ENCODE measurements at places on chromosomes 5 and 9.

GRCh38 chr5:156595132-156595787, 254.8 kb upstream of the PPP1R2B start:
- DNase-seq, result no peak

DNA sequence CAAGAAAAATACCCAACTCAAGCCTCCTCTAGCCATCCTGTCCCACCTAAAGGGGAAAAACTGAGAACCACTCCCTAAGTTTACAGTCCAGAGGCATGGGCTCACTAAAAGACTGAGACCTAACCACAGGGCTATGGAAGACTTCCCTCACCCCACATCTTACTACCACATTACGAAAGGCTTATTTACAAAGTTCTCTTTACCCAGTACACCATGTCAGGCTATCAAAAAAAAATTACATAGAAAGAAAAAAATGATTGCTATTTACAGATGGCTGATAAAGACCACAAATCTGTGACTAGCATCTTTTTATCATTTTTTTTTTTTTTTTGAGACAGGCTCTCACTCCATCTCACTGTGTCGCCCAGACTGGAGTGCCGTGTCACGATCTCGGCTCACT, 69.7 kb upstream of the TNPO1 start:
- no peak for DNase-seq

GRCh38 chr5:143186623-143187022, 216.9 kb downstream of the NR3C1 start:
- no peak for DNase-seq

DNA sequence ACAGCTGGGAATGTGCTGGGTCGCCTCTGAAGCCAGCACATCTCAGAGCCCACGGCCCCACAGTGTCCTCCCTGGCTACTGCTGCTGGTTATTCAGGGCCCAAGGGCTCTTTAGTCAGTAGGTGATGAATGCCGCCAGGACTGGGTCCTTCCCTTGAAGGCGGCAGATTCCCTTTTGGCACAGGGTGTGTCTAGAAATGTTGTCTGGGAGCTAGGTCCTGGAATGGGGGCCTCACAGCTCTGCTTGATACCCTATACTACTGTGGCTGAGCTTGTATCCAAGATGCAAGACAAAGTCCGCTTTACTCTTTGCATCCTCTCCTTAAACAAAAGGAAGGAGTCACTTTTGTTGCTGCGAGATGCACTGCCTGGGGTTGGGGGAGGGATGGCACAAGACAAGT, 33.1 kb downstream of the MEGF9 start:
- DNase-seq, result no peak

GRCh38 chr5:102528600-102528999, 29.8 kb upstream of the SLCO6A1 start:
- no peak for DNase-seq

DNA sequence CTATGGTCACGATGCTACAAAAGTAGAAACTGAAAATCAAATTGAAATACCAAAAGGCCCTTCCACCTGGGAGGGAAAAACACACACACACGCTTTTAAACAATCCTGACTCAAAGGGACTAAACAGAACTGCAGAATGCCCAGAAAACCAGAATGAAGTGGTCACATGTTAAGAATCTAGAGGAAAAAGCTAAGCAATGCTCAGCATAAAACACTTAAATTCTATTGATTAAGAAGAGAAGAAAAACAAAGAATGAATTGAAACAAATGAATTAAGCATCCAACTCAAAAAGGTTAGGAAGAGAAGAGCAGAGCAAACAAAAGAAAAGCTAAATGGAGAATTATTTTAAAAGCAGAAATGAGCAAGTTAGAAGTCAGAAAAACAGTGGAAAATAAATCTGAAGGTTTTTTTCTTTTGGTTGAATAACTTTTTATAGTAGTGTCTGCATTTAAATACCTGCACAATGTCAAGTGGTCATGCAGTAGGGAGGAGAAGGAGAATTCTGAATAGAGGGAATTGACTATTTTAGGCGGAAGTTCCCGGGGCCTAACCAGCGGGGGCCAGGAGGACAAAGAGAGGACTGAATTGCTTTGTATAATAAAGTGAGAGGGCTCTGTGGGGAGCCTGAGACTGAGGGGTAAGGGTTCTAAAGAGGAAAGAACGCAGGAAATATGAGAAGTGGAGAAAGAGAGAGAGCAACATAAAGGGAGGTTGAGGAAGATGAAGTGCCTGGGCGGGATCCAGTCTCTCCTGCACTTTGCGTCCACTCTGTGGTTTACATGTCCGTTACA, 146.8 kb downstream of the ATPSCKMT start:
- no peak for DNase-seq

- DNase-seq, result no peak
Measured at GRCh38 chr9:128992995-128993394, 35.1 kb downstream of the SH3GLB2 start.

GRCh38 chr5:132756542-132756941, 9.3 kb downstream of the CCNI2 start:
- no peak for DNase-seq

DNA sequence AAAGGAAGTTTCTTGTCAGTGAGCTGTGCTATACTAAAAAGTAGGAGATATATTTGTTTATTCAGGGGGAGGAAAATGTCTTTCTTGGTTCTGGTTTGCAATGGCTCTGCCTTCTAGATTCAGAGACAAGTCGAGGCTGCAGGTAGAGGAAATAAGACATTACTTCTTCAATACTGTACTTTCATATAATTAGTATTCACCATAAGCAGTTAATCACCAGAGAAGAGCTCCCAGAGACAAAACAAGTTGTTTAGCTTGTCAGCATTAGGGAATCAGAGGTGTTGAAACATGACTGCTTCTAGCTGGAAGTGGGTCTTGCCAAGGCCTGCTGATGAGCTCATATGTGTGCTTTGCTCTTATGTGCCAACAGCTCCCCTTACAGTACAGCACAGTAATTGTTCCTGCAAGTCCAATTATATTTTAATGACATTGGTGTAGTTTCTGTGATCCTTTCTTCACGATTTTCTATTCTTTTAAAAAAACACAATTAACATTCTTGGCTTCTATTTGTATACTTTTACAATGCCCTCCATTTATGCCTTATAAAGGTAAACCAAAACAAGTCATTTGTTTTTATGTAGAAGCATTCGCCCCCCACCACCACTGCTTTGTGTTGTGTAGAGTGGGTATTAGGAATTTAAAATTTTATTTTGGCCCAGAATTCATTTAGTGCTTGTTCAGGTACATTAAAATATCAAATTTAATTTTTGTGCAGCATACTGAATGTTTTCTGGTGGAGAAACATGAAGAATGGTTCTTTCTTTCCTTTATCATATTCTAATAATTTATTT, 112.2 kb downstream of the RPS23 start:
- DNase-seq, result peak; percentile 58

DNA sequence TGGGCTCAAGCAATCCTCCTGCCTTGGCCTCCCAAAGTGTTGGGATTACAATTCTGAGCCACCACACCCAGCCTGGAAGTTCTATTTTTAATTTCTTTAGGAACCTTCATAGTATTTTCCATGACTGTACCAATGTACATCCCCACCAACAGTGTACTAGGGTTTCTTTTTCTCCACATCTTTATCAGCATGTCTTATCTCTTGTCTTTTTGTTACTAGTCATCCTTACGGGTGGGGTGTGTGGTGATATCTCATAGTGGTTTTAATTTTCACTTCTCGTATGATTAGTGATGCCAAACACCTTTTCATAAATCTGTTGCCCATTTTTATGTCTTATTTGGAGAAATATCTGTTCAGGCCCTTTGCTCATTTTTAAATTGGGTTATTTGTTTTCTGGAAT, 123.0 kb upstream of the MEF2C start:
- DNase-seq, result no peak

DNA sequence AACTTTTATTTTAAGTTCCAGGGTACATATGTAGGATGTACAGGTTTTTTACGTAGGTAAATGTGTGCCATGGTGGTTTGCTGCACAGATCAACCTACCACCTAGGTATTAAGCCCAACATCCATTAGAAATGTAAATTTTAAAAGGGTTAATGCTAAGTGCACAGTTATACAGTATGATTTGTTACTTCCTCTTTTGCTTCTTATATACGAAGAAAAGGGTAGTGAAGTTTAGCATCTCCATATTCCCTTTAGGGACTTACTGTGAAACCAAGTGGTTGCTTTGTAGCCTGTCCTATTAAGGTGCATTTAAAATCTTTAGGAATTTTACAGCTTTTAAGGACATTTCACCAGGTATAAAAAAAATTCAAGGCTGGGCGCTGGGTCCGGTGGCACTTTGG, 46.4 kb downstream of the RBM27 start:
- DNase-seq, result no peak
